ENCODE measurements at places on chromosomes 11 and 22. TPM values are rescaled to one million over a fixed set of nuclear protein-coding genes. Genes with fewer than 3 reads are reported as not detected.

Gene GAL
- 1.6 TPM for polyA plus RNA-seq

Gene IFITM10
- 0.31 TPM for polyA plus RNA-seq

Gene INSC
- polyA plus RNA-seq = not detected

Gene CSF2RB
- polyA plus RNA-seq = not detected

Gene BTBD18
- polyA plus RNA-seq = not detected

Gene OPCML
- not detected for polyA plus RNA-seq

Gene AKIP1
- polyA plus RNA-seq = 47.9 TPM

Gene PDGFB
- polyA plus RNA-seq = 0.19 TPM

Gene ANO5
- polyA plus RNA-seq = 0.28 TPM

Gene HDHD5
- 43.3 TPM for polyA plus RNA-seq

Gene SERHL2
- polyA plus RNA-seq = 3.8 TPM

Gene LTBP3
- 167 TPM for polyA plus RNA-seq

Gene TMPRSS4
- polyA plus RNA-seq = not detected

Gene BUD13
- 15.5 TPM for polyA plus RNA-seq

Gene RPUSD4
- 24.0 TPM for polyA plus RNA-seq

Gene ABTB2
- polyA plus RNA-seq = 4.9 TPM

Gene OR4C12
- not detected for polyA plus RNA-seq

Gene ISX
- polyA plus RNA-seq = not detected

Gene MB
- 0.86 TPM for polyA plus RNA-seq

Gene C11orf86
- 0.08 TPM for polyA plus RNA-seq

Gene TRIM64
- polyA plus RNA-seq = not detected

Gene CCDC88B
- polyA plus RNA-seq = 2.4 TPM

Gene CXCR5
- polyA plus RNA-seq = not detected

Gene HBE1
- 2.4 TPM for polyA plus RNA-seq

Gene LRRC55
- polyA plus RNA-seq = not detected

Gene MYOD1
- polyA plus RNA-seq = not detected

Gene ZBTB16
- not detected for polyA plus RNA-seq

Gene FUT4
- 1.9 TPM for polyA plus RNA-seq

Gene IGF2
- polyA plus RNA-seq = not detected

Gene COX8A
- 824 TPM for polyA plus RNA-seq

Data from SK-N-SH (cell line).